ENCODE measurements at places on chromosomes 7 and 10. TPM values are rescaled to one million over a fixed set of nuclear protein-coding genes. Genes with fewer than 3 reads are reported as not detected.

- peaks cover 4% of the 10 kb centered on the region for H3K4me1 ChIP-seq
- H3K27me3 ChIP-seq = no peaks in the 10 kb centered on the region
- no peak overlapping the region for H3K4me3 ChIP-seq
- no peaks in the 10 kb centered on the region for H3K36me3 ChIP-seq
- DNase-seq = no peak
Measured at GRCh38 chr7:134827889-134828288, 48.5 kb downstream of the CALD1 start.

DNA sequence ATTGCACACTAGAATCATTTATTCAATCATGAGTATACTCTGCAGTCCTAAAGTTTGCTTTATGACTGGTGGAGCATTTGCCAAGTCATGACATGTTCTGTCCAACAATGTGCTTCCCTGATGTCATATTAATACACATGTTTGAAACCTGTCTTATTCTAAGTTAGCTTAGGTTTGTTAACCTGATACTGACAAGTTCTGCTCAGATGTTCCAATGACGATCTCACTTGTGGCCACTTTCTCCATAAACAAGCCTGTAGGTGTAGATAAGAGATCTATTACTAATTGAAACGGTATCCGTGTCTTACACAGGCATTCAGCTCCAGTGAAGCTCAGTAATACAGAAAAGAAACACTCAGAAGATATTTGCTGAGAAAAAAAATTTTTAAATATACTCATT is 64.9 kb downstream of the GPR37 start:
- no peak overlapping the region for H3K27ac ChIP-seq
- DNase-seq = no peak
- H3K4me1 ChIP-seq = no peaks in the 10 kb centered on the region
- no peaks in the 10 kb centered on the region for H3K27me3 ChIP-seq

DNA sequence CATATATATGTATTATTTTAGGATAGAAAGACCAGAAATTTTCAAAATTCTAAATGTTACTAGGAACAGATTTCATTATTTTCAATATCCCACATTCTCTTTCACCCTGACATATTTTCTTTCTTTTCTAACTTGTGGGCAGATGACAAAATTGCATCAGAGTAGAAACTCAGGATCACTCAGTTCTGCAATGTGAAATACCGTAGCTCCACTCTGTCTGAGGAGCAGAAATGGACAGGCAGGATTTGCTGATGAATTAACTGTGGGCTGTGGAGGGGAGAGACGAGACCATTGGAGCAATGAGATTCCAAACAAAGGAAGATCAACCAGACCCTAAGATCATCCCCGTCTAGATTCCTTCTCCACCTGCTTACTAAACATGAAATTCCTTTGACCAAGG is 37.0 kb upstream of the SVOPL start:
- no peaks in the 10 kb centered on the region for H3K27me3 ChIP-seq
- no peak overlapping the region for H3K4me3 ChIP-seq
- H3K36me3 ChIP-seq = no peaks in the 10 kb centered on the region
- H3K27ac ChIP-seq = no peak overlapping the region

DNA sequence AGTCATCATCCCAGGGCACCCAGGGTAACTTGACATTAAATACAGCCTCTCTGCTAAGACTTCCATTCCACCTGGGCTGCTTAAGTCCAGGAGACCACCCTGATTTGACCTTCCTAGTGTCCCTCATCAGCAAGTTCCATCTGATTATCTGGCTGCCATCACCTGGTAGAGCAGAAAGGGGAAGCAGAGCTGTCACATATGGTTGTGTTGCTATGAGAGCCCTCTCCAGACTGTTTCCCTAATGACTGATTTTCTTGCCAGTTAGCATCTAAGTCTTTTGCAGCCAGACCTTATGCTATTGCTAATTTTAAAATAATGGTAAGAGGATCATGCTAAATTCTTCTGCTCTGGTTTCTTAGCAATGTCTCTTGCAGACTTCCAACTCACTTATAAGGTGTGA is 38.7 kb downstream of the KCNH2 start:
- no peak overlapping the region for H3K4me3 ChIP-seq
- peaks cover 13% of the 10 kb centered on the region for H3K4me1 ChIP-seq
- no peak for DNase-seq

- DNase-seq = no peak
- H3K4me1 ChIP-seq = peaks cover 22% of the 10 kb centered on the region
- no peaks in the 10 kb centered on the region for H3K36me3 ChIP-seq
- peaks cover 2% of the 10 kb centered on the region for H3K27me3 ChIP-seq
- no peak overlapping the region for H3K27ac ChIP-seq
Measured at GRCh38 chr10:62614389-62615157, 189.9 kb upstream of the ADO start.

DNA sequence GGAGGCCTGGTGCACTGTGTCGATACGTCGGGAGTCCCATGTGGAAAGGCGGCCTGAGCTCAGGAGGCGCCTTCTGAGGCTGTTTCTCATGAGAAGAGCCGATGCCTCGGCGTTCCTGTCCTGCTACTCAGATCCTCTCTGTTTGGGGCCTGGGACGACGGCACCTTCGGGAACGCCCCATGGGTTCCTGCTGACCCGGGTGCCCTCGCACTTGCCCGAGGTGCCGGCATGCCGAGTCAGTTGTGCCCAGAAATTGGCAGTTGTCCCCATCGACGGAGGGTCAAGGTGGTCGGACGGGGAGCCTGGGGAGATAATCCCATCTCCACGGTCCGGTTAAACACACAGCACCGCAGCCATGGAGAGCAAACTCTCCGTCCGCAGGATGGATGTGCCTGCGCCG is 33.0 kb downstream of the NKX6-2 start:
- no peak overlapping the region for H3K27ac ChIP-seq
- H3K27me3 ChIP-seq = no peaks in the 10 kb centered on the region
- no peak for DNase-seq
- no peaks in the 10 kb centered on the region for H3K4me1 ChIP-seq
- peaks cover 61% of the 10 kb centered on the region for H3K36me3 ChIP-seq
- H3K4me3 ChIP-seq = no peak overlapping the region

- no peaks in the 10 kb centered on the region for H3K27me3 ChIP-seq
- H3K27ac ChIP-seq = no peak overlapping the region
- H3K4me1 ChIP-seq = peaks cover 40% of the 10 kb centered on the region
- H3K4me3 ChIP-seq = no peak overlapping the region
Measured at GRCh38 chr7:5360971-5361370, 62.7 kb downstream of the TNRC18 start.

- no peaks in the 10 kb centered on the region for H3K36me3 ChIP-seq
- no peak for DNase-seq
- H3K27ac ChIP-seq = no peak overlapping the region
Measured at GRCh38 chr10:30151581-30152389, 92.4 kb upstream of the JCAD start.

DNA sequence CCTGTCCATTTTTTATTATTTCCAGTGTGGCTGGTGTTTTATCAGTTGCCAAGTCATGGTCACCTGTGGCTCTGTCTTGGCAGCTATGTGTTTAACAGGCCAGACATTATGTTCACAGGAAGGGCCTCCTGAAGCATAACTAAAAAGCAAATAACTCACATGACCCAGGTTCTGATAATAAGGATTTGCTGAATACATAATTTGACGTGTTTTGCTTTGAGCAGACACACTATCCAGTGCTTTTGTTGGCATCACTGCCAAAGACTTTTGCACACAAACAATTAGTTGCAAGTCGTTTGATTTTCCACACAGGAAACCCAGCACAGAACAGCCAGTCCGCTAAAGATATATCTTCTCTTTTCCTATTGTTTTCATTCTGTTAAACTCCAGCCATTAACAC is 173.6 kb downstream of the ARL4A start:
- H3K27me3 ChIP-seq = no peaks in the 10 kb centered on the region
- DNase-seq = no peak
- no peaks in the 10 kb centered on the region for H3K36me3 ChIP-seq
- no peaks in the 10 kb centered on the region for H3K4me1 ChIP-seq
- H3K4me3 ChIP-seq = no peak overlapping the region
- no peak overlapping the region for H3K27ac ChIP-seq

- H3K36me3 ChIP-seq = no peaks in the 10 kb centered on the region
- H3K27ac ChIP-seq = no peak overlapping the region
- DNase-seq = no peak
- peaks cover 6% of the 10 kb centered on the region for H3K4me1 ChIP-seq
- no peak overlapping the region for H3K4me3 ChIP-seq
Measured at GRCh38 chr10:110444004-110444337, 53.7 kb upstream of the DUSP5 start.

GRCh38 chr7:4606797-4607196 is 75.3 kb upstream of the FOXK1 start:
- H3K36me3 ChIP-seq = no peaks in the 10 kb centered on the region
- H3K4me1 ChIP-seq = no peaks in the 10 kb centered on the region
- no peaks in the 10 kb centered on the region for H3K27me3 ChIP-seq
- no peak for DNase-seq
- H3K4me3 ChIP-seq = no peak overlapping the region

GRCh38 chr10:123236126-123236525 is 81.9 kb downstream of the BUB3 start:
- no peak overlapping the region for H3K4me3 ChIP-seq
- H3K27ac ChIP-seq = no peak overlapping the region
- no peaks in the 10 kb centered on the region for H3K4me1 ChIP-seq
- DNase-seq = no peak
- no peaks in the 10 kb centered on the region for H3K36me3 ChIP-seq

DNA sequence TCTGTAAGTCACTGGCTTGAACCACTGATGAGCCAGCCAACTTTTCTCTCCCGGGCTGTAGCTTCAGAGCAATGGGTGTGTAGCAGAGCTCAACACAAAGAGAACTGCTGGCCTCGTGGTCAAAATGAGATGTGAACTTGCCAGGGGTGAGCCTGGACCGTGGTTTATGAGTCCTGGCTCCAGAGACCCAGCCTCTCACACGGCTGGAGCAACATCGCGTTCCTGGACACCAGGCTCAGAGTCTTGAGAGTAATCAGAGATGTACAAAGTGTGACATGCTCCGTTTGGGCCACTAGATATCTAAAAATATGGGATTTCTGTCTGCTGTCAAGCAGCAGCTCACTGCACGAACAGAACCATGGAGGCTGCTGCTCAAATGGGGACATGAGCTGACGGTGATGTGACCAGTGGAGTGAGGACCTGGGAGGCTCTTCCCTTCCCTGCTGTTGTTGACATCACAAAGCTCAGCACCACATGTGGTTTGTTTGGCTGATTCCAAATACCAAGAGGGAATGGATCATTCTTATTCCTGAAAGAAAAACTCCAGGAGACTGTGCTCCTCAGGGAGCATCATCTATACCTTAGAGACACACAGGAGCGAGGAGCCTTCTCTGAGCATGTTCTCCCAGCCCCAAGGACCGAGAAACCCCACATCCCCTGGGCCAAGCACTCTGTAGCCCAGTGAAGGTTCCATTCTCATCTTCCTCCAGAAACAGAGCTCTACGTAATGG is 9.2 kb upstream of the SVIL start:
- no peaks in the 10 kb centered on the region for H3K27me3 ChIP-seq
- no peak overlapping the region for H3K4me3 ChIP-seq
- peak overlapping the region; percentile 51 for H3K27ac ChIP-seq
- no peaks in the 10 kb centered on the region for H3K36me3 ChIP-seq
- H3K4me1 ChIP-seq = peaks cover 31% of the 10 kb centered on the region

DNA sequence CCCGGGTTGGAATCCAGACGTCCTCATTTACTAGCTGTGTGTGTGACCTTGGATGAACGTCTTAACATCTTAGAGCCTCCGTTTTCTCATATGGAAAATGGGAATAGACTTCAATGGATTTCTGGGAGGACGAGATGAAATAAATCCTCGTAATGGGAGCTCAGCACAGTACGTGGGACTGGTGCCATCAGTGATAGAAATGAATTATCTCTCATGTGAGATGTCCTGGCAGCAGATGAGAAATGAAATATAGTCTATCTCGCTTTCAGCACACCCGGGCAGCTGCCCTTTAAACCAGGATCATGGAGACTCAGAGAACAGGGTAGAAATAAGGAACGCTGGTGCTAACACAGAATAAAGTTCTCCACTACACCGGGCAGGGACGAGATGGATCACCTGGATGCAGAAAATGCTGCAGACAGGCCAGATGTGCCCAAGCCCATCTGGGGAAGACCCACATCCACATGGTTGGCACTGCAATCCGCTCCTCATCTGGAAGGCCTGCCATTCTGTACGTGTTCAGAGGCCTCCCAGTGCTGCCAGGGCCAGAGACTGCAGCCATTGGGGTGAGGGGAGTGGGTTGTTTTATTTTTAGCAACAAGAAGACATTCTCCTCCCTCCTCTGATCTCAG is 11.1 kb upstream of the EMX2 start:
- H3K27ac ChIP-seq = no peak overlapping the region
- no peak overlapping the region for H3K4me3 ChIP-seq
- H3K27me3 ChIP-seq = peaks cover 94% of the 10 kb centered on the region
- no peak for DNase-seq
- no peaks in the 10 kb centered on the region for H3K36me3 ChIP-seq

GRCh38 chr7:148474481-148475025 is 116.0 kb upstream of the C7orf33 start:
- H3K36me3 ChIP-seq = no peaks in the 10 kb centered on the region
- H3K4me1 ChIP-seq = no peaks in the 10 kb centered on the region
- DNase-seq = no peak
- H3K27me3 ChIP-seq = no peaks in the 10 kb centered on the region
- no peak overlapping the region for H3K4me3 ChIP-seq

DNA sequence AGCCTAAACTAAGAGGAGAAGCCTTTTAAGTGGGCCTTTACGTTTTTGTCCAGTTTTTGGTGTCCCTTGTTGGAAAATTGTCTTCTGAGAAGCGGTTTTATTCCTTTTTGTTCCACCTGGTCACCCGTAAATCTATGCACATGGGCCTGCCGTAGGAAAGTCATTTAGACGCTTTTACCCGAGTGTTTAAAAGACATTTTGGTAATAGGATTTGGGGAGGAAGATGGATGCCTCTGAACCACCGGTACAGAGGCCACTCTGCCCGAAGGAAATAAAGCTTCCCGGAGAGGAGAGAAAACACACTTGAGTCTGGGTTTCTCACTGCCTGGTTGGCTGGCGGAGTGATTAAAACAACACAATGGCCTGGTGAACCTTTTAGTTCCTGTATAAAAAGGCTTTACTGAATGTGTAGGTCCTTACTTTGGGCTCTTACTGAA is 760 bp downstream of the THNSL1 start:
- no peak for DNase-seq
- H3K27me3 ChIP-seq = no peaks in the 10 kb centered on the region
- H3K27ac ChIP-seq = peak overlapping the region; percentile 89
- peak overlapping the region; percentile 75 for H3K4me3 ChIP-seq
- H3K4me1 ChIP-seq = peaks cover 5% of the 10 kb centered on the region
- H3K36me3 ChIP-seq = no peaks in the 10 kb centered on the region

The PRKAR2B gene
- total RNA-seq = 10.3 TPM

The OPALIN gene
- total RNA-seq = not detected

The CYP2C19 gene
- total RNA-seq = not detected
